COLO829 (cell line): ENCODE measurements at places on chromosomes 1 and 21.
A peak's percentile ranks its signal among the peaks of the same experiment; 100 is the strongest.

- peak; percentile 74 for DNase-seq
Measured at GRCh38 chr1:161427733-161428516, 60.2 kb upstream of the CFAP126 start.

GRCh38 chr1:208188607-208189006 lies 55.6 kb downstream of the PLXNA2 start:
- DNase-seq, result no peak

DNA sequence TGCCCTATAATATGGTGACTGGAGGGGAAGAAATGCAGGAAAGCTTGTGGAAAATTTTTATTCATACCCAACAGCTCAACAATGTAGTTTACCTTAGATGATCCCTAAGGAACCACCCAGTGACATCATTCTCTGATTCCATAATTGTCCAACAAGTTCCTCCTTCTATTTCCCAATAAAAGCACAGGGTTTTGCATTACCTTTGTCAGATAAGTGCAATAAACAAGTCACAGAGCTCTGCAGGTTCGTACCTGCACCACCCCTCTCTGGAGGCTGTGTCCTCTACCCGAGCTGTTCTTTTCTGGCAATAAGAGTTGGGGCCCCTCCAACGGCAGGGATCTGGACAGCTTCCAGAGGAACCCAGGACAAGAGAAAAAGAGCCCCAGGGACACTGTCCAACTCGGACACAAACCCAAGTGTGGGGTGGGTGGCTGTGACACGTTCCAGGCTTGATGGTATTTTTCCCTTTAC lies 38.8 kb downstream of the RCAN1 start:
- no peak for DNase-seq

DNA sequence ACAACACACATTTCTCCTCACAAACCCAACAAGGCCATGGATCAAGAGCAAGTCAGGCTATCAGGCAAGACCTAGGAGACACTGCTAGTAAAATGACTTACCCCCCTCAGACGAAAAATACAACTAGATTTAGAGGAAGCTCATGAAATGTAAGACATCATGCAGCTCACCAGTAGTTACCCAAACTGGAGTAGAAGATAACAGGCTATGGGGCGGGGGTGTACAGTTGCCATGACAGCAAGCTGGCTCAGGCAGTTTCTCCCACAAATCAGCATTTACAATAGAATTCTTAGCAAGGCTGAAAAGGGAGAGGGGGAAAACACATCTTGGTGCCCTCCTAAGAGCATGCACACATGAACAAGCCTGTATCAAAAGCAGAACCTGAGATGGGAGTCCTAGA lies 13.9 kb downstream of the TPM3 start:
- no peak for DNase-seq

DNA sequence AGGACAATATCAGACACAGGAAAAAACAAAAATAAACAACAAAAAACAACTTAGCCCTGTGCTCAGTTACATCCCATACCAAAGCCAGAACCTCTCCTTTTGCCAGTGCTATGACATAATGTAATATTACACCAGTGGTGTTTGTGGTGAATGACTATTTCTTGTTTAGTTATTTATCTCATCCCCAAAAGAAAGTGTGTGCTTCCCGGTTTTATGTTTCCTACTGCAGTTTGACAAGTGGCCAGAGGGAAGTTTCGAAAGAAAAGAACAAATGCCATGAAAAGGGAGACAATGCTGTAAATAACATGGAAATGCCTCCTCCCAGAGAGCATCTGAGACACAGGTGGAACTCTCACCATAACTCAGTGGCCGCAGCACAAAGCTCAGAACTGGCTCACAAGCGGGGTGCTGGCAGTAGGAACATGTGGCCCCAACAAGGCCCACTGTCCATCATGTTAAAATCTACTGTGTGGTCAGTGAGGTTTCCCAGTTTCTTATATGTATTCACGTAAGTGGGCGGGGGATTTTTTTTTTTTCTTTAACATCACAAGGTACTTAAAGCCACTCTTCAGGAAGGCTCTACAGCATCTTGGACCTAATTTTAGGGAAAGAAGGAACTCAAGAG lies 158.2 kb downstream of the BARHL2 start:
- no peak for DNase-seq

DNA sequence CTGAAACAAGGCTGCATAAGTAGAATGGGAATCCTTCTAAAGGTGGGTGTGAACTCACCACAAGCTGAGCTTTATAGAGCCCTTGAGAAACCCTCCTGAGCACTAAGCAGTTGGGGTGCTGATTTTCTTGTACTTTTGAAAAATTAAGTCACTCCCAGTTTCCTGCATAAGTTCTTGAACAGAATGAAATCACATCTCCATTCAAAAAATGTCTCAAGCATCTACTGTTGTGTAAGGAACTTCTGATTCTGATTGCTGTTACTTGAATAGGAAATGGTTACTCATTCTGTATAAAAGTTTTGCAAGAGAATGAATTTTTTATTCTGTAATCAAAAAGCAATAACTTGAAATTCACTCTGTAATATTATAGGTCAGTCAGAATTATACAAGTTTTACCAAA lies 50.8 kb upstream of the WNT2B start:
- DNase-seq, result no peak

- DNase-seq, result no peak
Measured at GRCh38 chr1:59165353-59165752, 131.5 kb upstream of the FGGY start.

GRCh38 chr1:70896224-70896623 lies 151.4 kb downstream of the PTGER3 start:
- no peak for DNase-seq

GRCh38 chr1:58879464-58879863 lies 95.6 kb upstream of the JUN start:
- no peak for DNase-seq

GRCh38 chr1:200342511-200343311 lies 67.1 kb downstream of the ZNF281 start:
- no peak for DNase-seq

DNA sequence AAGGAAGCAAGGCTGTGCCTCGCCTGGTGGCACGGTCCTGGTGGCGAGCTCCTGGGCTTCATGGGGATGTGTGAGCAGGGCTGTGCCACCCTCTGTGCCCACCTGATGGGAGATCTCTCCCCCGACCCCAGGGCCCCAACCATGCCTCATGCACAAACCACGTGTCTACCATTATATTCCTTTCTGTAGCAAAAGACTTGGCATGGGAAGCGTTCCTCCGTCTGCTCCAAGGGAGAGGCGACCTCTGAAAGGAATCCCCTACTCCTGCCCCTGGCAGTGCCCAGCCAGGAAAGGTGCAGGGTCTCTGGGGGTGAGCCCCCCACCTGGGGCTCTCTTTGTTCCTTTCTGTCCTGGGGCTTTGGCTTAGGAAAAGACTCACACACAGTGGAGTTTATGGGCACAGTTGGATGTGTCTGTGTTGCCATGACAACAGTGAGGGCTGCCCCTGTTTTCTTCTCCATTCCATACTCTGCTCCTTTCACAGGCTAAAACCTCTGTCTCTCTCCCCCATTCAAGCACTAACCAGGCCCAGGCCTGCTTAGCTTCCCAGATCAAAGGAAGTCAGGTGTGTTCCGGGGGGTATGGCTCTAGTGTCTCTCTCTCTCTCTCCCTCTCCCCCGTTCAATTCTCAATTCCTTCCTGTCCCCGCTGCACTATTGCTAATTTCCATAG lies 21.4 kb upstream of the LRRN2 start:
- DNase-seq, result no peak

GRCh38 chr1:230773396-230774033 lies 26.3 kb downstream of the CAPN9 start:
- DNase-seq, result no peak

DNA sequence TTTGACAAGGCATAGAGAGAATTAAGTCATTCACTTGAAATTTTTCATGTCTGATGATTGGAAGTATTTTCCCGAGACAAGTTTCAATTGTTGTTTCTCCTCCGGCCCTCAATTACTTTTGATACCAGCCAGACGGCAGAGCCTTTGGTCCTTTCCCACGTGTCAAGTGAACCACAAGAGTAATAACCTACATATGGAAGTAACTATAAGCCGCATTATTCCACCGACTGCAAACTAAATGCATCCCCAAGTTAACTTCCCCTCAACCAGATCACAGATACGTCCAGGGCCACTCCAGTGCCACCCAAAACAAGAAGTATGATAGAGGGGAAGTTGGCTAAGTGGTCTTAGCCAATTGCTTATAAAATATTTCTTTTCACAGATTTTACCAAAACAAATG lies 20.2 kb downstream of the COLGALT2 start:
- no peak for DNase-seq

DNA sequence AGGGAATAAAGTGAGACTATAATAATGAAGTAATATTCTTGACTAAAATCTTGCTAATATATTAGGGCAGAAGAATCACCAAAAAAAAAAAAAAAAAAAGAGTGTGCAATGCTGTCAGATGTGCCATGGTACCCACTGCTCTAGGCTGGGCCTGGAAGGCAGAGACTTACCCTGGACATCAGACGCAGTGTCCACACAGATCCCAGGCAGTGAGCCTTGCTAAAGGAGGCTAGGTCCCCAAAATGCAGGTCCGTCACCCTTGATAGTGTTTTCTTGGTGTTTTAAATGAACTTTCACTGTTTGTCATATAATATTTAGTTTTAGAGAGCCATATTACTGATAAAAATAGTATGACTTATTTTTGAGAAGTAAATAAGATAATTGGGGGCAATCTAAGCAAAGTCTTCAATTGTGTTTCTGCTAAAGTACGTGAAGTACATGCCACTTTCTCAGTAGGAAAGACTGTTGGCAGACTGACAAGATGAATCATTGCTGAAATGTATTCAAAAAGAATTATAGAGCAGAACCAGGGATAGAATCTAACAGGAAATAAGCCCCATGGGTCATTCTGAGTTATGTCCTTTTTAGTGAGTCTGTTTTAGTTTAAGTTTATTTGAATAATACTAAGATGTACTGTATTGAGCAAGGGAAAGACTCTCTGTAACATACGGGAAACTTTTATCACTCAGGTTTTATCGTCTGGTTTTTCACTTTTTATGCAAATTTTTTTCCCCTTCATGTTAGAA lies 74.6 kb upstream of the PDC start:
- peak; percentile 81 for DNase-seq

DNA sequence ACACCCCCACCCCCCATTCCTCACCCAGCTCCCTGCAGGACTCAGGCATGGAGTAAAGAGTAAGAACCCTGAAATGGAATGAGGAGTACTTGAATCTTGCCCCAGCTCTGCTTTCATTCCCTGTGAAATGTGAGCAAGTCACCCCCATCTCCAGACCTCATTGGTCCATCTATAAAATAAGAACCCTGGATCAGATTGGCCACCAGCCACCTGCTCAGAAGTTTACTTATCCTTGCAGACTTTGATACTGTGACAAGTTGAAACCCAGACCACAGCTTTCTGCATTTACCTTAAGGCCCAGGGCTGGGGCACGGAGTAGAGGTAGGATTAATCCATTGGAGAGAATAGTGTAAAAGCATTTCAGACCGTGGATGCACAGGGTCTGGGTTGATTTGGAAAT lies 2.2 kb downstream of the KISS1 start:
- DNase-seq, result no peak

- peak; percentile 18 for DNase-seq
Measured at GRCh38 chr1:204591473-204592090, 75.4 kb downstream of the MDM4 start.

DNA sequence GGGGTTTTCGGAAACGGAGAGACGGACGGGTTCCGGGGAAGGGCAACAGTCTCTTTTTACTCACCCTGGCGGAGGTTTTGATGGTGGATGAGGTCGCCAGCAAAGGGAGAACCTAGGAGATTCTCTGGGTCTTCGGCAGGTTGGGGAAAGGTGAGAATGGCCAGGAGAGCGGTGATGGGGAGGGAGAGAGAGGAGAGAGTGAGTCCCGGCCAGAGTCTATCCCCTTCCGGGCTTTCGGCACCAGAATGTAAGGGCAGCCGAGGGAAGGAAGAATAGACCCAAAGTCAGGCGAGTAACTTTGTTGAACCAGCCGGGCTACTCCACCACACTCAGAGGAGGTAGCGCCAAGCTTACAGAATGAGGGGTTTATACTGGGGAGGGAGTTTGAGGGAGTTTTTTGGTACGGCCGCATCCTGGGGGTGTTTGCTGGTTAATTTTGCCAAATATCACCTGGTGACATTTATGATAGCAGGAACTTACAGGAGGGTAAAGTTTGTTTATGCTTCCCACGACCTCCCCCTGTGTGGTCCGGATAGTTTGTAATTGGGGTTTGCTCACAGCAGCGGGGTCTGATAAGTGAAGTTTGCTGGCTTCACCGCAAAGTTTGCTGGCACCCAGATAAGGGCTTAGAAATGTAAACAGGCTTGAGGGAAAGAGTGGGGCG lies 141.1 kb upstream of the ETV3 start:
- no peak for DNase-seq
